Non-pigmented ciliary epithelial cell (primary cell): ENCODE measurements at places on chromosomes 16 and 17.
A peak's percentile ranks its signal among the peaks of the same experiment; 100 is the strongest.

GRCh38 chr17:29577385-29578211 lies 9.1 kb downstream of the TP53I13 start:
- DNase-seq, result no peak

DNA sequence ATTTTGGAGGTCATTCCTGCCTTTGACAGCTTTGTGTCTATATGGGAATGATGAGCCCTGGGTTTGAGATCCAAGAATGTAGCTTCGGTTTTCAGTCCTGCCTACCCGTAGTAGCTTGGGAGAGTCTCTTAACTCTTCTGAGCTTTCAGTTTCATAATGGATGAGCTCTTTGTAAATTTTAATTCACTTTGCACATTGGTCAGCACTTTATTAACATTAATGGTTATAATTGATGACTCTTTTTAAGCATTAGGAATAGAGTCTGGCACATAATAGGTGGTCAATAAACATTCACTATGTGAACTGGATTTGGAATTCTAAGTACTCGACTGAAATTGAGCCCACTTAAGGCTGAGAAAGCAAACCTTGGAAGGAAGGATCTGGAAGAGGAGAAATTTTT lies 17.3 kb downstream of the GPR139 start:
- DNase-seq, result no peak

DNA sequence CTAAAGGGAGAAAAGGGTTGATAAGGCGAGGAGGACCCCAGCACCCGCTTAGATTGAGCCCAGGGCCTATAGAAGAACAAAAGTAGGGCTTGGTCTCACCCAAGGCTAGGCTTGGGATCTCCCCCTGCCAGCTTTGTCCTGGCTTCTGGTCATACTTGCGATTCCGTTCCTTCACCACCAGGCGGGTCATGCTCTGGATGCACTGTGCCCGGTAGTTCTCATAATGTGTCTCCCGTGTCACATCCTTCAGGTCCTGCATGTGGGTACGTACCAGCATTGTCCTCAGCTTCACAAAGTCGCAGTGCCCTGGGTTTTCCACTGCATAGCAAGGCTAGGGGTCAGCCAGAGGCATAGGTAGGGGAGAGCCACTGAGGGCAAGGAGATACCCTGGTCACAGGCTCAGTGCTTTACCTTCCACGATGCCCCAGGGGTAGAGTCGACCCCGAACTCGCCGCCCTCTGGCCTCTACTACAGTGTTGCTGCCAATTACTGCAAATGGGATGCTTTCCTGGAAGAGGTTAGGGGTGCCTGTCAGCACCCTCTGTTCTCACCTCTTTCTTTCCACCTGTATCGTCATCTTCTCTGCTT lies 6.5 kb upstream of the MTMR4 start:
- DNase-seq, result no peak

- DNase-seq, result peak; percentile 37
Measured at GRCh38 chr16:80687606-80688005, 116.8 kb downstream of the CDYL2 start.

GRCh38 chr16:49828533-49829267 lies 27.2 kb downstream of the ZNF423 start:
- no peak for DNase-seq

GRCh38 chr17:82283208-82283749 lies 9.8 kb upstream of the CSNK1D start:
- DNase-seq, result peak; percentile 41

DNA sequence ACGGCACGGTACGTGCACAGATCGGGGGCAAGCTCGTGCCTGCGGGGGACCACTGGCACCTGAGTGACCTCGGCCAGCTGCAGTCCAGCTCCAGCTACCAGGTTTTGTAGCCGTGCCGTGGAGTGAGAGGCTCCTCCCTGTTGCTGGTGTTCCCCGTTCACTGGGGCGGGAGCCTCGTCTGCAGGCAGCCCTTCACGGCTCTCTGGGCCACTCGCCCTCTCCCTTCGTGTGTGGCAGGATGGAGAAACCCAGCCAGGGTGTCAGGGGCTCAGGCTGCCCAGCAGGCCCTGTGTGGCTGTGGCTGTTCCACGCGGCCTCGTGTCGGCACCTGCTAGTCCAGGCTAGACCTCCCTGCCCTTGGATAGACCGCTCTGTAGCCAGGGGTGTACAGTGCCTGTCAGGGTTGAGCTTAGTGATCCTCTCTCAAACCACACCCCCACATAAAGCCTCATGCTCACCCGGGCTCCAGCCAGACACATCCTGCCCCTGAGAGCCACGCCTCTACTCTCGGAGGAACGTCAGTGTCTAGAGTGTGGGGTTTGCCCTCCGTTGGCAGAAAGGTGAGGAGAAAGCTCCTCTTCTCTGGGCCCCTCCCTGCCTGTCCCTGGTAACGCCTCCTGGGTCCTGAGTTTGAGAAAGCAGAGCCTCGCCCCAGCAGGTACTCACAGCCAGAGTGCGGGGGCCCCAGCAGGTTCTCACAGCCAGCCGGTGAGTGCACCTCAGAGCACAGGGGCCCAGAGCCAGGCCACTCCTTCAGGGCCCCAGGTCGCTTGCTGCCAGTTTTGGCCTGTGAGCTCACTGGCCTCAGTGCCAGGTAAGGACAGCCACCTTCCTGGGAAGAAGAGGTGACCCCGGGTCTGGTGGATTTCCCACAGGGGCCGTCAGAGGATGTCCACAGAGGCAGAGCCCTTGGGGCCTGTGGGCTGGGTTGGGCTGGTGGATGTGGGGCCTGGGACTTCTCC lies 27.7 kb downstream of the NME3 start:
- no peak for DNase-seq

GRCh38 chr17:6392609-6393350 lies 42.1 kb downstream of the AIPL1 start:
- DNase-seq, result no peak

- DNase-seq, result no peak
Measured at GRCh38 chr16:54879681-54880080, 51.0 kb upstream of the IRX5 start.

DNA sequence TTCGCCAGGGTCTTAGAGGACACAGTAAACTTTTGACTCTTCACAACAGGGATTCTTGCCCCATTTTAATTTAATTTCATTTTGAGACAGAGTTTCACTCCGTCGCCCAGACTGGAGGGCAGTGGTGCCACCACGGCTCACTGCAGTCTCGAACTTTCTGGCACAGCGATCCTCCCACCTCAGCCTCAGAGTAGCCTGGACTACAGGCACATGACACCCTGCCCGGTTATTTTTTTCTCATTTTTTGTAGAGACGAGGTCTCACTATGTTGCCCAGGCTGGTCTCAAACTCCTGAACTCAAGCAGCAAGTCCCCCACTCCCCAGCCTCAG lies 329 bp upstream of the NLE1 start:
- no peak for DNase-seq

GRCh38 chr17:68578236-68578635 lies 22.9 kb downstream of the FAM20A start:
- DNase-seq, result no peak
